ENCODE measurements at places on chromosomes 16 and 17.

- DNase-seq: no peak
Measured at GRCh38 chr16:67543582-67543981, 15.0 kb downstream of the RIPOR1 start.

GRCh38 chr16:50459496-50460080 is 88.6 kb upstream of the NKD1 start:
- no peak for DNase-seq

GRCh38 chr17:7972131-7972785 is 30.2 kb upstream of the GUCY2D start:
- DNase-seq: no peak

DNA sequence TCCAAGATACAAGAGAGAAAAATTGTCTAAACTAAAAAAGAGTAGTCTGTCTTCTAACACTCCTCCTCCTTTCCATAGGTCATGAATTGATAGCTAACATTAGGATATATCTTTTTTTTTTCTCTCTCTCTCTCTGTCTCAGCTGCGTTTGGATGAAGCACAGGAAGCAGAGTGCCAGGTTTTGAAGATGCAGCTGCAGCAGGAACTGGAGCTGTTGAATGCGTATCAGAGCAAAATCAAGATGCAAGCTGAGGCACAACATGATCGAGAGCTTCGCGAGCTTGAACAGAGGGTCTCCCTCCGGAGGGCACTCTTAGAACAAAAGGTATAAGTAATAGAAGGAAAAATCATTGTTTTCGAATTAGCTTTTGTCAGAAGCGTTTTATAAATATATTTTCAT is 32.9 kb downstream of the ABHD15 start:
- no peak for DNase-seq

- no peak for DNase-seq
Measured at GRCh38 chr17:17351901-17352781, 49.0 kb downstream of the NT5M start.

DNA sequence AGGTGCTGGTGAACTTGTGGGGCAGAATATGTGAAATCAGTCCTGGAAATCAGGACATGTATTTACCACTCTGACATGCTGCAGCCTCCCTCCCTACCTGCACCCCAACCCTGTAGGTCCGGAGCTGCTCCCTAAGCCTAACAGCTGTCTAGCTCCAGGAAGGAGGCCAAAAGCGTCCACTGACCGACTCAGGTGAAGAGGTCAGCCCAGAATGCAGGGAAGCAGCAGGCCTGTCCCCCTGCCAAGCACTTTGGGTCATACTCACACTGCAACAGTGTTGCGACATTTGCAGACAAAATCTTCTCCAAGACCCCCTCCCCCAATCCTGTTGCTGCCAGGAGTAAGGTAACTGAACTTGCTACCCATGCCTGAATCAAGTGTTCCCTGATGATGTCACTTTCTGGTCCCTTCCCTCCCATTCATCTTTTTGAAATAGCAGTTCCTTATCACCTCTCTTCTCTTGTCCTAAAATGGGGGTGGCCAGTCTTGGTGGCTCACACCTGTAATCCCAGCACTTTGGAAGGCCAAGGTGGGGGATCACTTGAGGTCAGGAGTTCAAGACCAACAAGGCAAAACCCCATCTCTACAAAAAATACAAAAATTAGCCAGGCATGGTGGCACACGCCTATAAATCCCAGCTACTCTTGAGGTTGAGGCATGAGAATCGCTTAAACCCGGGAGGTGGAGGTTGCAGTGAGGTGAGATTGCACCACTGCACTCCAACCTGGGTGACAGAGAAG is 1.3 kb upstream of the ACLY start:
- no peak for DNase-seq

DNA sequence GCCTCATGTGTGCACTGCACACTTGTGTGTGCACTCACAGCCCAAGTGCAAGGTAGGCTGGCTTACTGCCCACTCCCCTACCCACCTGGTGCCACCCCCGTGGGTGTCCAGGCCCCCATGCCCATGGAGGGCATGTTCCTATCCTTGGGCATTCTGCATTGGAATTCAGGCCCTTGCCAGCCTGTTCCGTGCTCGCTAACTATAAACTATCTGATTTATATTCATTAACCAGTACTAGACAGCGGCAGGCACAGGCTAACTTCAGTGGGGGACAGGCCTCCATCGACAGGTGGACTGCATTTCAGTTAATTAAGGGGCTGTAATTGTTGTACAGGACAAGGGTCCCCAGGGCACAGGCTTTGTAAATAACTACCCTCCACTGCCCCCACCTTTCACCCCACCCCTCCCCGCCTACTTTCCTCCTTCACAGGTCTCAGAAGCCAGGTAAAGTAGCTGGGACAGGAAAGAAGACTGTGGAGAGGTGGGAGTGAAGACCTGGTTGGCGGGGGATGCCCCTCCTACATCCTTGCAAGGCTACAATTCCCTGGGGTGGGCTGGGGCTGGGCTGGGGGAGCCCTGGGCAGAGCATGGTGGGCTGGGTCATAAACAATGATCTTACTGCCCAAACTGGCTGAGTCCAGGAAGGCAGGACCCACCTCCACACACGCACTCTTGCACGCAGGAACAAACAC is 119.0 kb upstream of the LHX1 start:
- DNase-seq: no peak

DNA sequence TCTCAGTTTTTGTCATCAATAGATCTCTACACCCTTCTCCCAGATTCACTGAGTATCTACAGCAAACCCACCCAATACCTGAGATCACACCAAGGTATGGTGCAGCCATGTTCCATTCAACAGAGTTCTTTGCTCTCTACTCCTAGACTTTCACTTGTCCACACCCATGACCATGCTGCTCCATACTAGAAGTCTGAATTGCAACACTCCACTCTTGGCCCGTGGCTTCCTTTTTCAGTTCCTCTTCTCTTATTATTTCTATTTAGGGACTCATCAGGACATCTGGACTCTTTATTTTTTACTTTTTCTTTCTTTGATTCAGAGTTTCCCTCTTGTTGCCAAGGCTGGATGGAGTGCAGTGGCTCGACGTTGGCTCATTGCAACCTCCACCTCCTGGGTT is 37.1 kb downstream of the YWHAE start:
- no peak for DNase-seq
